H1 (cell line): ENCODE measurements at places on chromosomes 4 and X.

- no peak for DNase-seq
Observed at GRCh38 chr4:149280806-149281205, 534.8 kb downstream of the IQCM start.

GRCh38 chr4:27082776-27083175, 222.1 kb downstream of the STIM2 start:
- DNase-seq, result no peak

DNA sequence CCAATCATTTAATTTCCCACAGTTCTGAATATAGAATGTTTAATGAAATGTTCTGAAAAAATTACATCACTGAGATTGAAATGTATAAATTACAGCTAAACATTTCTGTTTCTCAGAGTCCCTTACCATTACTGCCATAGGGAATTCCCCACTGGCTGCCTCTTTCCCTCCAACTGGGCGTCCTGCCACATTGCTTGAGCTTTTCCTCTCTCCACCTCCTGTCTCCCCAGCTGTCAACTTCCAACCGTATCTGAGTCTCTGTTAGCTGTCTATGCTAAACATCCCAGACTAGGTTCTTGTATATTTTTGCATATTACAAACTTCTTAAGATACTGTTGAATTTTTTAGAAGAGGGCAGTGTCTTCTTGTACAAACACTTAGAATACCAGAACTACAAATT, 407.3 kb upstream of the SLIT2 start:
- no peak for DNase-seq

- no peak for DNase-seq
Observed at GRCh38 chr4:8773124-8773931, 98.3 kb downstream of the HMX1 start.

DNA sequence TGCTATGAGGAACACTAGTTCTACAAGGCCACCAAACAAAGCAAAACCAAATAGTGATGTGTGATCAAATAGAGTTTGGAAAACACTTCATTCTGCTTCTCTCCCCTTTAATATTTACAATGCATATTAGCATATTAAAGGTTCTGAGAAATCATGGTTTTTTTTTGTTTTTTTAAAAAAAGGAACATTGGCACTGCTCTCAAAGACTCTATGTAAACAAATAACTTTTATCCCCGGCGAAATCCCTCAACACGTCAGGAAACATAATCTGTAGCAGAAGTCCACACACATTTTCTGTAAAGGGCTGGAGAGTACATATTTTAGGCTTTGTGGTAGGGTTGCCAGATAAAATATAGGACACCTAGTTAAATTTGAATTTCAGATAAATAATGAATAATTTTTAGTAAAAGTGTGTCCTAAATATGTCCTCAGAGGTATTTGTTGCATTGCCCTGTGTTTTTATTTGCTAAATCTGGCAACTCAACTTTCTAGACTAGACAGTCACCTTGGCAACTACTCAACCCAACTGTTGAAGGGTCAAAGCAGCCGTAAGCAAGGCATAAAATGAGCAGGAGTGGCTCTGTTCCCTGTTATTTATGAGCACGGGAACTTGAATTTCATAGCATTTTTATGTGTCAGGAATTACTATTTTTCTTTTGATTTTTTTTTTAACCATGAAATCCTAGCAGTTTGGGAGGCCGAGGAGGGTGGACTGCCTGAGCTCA, 8.6 kb downstream of the SPATA4 start:
- no peak for DNase-seq

GRCh38 chr4:167290678-167291077, 56.4 kb upstream of the SPOCK3 start:
- no peak for DNase-seq

- no peak for DNase-seq
Observed at GRCh38 chr4:6197433-6198174, 2.7 kb downstream of the JAKMIP1 start.

DNA sequence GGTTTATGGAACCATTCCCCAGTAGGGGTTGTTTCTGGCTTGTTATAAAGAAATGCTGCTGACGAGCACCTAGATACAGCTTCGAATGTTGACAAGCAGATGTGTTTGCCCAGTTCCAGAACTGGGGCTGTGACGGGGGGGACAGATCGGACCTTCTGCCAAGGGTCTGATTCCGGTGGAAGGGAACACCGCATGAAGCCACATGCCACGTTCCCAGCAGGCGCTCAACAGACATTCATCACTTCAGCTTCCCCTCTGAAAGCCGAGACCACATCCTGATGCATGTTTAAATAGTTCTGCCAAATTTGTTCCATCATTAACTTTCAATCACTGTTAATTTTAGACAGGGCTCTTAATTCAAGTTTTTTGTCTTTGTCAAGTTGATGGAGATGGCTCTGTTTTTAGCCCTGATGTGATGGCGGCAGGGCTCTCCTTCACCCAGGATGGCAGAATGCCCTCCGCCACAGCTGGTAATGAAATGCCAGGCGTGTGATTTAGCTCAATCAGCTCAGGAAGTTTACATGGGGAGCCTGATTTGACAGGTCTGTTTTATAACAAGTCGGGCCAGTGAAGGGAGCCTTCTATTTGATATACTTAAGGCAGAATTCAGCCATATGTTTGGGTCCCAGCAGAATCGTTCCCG, 57.4 kb downstream of the PSAPL1 start:
- DNase-seq, result no peak
